MM.1S (cell line): ENCODE measurements at places on chromosomes 16 and 17.

- peak; percentile 64 for DNase-seq
These were observed 14.4 kb downstream of the SNN start for GRCh38 chr16:11682655-11683096.

DNA sequence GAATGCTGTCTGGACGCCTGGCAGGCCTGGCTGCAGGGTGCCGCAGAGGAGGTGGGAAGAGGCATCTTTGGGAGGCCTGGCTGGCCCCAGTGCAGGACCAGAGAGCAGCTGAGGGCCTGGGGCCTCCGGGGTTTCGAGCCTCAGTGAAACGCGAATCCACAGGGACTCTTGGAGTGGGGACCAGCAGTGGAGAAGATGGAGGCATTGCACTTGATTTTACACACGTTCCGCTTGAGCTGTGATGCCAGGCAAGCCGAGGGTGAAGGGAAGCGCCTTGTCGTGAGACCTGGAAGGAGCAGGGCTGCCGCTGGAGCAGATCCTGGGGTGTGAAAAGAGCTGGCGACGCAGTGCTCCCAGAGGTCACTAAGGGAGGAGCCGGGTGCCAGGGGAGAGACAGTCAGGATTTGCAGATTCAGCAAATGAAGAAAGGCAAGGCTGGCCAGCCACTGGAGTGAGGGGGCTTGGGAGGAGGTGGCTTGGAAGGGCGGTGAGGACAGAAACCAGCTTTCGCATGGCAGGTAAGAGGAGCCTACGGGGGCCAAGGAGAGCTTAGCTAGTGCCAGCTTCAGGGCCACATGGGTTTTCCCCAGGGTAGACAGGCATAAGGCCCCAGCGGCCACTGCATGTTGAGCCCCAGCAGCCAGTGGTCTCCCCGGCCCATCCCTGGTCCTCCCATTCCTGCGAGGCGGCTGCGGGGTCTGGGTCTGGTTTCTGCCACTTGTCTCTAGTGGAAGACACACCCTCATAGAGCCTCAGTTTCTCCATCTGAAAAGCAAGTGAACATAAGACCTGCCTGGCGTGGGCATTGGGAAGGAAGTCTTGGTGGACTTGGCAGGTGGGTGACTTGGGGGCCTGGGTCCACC is 175.2 kb upstream of the CHMP6 start:
- no peak for DNase-seq

DNA sequence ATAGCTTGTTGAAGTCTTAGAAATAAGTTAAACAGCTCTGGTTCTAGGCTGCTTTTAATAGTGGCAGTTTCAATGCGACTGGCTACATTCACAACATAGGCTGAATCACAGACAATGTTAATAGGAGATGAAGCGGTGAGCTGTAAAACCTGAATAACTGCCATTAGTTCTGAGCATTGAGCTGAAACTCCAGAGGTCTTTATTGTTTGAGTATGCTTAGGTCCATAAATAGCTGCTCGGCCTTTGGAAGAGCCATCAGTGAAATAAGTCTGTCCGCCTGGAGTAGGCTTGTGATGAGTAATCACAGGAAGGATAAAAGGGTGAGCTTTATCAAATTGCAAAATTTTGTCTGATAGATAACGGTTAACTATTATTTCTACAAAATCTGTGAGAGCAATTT is 9.4 kb upstream of the ZNF689 start:
- DNase-seq, result no peak

DNA sequence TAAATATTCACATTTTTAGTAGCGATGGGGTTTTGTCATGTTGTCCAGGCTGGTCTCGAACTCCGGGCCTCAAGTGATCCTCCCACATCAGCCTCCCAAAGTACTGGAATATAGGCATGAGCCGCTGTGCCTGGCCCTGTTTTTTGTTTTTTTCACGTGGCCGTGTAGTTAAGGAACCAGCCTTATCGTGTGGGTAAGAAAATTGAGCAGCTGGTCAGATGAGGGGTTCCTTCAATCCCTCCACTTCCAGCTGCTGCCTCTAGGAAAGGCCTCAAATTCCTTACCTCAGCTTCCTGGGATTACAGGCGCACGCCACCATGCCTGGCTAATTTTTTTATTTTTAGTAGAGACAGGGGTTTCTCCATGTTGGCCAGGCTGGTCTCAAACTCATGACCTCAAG is 5.9 kb upstream of the DPEP2 start:
- DNase-seq, result no peak

DNA sequence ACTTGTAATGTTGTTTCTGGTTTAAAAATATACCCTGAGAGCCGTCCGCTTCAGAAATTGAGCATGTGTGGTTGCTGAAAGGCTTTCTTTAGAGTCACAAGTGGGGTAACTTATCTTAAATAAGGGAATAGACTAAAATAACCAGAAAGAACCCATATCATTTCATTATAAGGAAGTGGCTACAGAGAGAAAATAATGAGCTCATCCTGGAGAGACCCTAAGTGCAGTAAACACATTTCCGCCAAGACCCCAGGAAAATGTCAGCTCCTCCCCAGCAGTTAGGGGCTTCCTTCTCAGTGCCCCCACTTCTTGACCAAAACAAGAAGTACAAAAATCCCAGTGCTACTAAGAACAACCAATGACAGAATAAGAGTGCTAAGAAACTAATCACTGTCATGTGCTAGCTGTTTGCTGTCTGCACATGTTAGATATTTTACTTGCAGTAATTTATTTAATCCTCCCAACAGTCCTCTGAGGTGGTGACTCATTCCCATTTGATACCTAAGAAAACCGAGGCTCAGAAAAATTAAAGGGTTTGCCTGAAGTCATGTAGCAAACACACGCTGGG is 83.5 kb downstream of the CDYL2 start:
- DNase-seq, result no peak

GRCh38 chr17:27939474-27940465 is 46.6 kb upstream of the LYRM9 start:
- DNase-seq, result no peak

- no peak for DNase-seq
These were observed 119.2 kb downstream of the PITPNC1 start for GRCh38 chr17:67496286-67496685.

DNA sequence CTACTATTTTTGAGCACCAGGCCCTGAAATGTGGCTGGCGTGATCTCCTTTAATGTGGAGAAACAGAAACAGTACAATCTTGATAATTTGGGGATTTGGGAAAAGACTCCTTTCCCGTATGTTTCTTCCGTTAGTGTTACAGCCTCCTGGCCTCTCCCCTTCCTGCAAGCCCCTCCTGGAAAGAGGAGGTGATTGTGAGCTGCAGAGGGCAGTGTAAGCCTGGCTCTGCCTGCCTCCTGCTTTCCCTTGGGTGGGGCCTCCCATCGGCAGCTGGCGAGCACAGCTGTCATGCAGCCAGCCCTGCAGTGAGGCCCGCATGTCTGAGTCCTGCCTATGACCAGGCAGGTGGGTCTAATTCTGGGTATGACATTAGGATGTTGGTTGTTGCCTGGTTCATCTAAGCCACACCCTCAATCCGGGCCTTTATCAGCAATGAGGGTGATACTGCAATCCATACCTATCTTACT is 48.7 kb upstream of the WSB1 start:
- peak; percentile 77 for DNase-seq

DNA sequence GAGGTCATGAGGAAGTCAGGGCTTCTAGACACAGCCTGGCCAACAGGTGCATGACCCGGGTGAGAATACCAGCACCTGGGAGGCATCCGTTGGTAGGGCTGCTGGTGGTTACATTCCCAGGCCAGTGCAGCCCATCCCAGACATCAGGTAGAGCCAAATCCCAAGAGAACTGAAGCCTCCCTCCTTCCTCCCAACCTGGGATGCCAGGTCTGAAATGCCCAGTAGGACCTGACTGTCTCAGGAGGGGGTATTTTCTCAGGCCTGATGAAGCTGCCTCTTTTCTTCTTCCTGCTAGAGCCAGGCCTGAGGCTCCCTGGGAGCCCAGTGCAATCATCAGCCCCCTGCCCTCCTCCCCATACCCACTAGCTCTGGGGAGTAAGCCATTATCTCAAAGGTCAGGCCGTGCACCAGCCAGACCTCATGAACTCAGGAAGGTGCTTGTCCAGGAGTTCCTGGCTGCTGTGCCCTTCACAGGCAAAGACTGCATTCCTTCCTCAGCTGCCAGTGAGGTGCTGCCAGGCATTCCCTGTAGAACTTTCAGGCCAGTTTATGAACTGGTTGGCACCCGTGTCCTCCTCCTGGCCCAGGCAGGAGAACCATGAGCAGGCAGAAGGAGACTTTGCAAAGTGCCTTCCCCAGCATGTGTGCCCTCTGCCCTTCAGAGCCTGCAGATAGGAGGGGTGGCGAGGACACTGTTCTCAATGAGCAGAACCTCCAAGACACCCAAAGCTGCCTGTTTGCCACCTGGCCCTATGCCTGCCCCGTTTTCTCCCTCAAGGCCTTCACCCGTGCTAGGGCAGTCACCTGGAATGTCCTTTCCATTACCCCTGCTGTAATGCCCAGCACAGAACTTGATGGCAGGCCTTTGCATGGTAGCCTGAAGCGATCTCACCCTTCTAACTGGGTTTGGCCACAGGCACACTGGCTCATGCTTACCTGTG is 7.6 kb downstream of the TBX2 start:
- no peak for DNase-seq

- no peak for DNase-seq
These were observed 49.7 kb downstream of the MYO1D start for GRCh38 chr17:32827227-32827626.

DNA sequence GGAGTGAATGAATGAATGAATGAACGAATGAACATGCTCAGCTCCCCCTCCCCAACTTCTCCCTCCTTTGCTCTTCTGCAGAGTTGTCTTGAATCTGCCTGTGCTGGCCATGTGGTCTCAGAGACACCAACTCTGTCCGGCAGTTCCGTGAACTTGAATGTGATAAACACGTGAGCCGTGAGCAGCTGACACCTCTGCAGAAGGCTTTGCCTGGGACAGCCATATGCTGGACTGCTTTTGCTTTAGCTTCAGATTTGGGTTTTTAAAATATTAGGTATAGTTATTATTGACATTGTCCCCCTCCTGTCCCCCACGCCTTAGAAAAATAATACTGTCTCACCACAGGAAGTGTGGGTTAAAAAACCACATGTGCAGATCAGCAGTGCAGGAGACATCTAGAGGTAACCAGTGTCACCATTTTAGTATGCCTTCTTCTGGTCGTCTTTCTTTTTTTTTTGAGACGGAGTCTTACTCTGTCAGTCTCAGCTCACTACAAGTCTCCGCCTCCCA is 83.8 kb downstream of the ABCC1 start:
- no peak for DNase-seq

DNA sequence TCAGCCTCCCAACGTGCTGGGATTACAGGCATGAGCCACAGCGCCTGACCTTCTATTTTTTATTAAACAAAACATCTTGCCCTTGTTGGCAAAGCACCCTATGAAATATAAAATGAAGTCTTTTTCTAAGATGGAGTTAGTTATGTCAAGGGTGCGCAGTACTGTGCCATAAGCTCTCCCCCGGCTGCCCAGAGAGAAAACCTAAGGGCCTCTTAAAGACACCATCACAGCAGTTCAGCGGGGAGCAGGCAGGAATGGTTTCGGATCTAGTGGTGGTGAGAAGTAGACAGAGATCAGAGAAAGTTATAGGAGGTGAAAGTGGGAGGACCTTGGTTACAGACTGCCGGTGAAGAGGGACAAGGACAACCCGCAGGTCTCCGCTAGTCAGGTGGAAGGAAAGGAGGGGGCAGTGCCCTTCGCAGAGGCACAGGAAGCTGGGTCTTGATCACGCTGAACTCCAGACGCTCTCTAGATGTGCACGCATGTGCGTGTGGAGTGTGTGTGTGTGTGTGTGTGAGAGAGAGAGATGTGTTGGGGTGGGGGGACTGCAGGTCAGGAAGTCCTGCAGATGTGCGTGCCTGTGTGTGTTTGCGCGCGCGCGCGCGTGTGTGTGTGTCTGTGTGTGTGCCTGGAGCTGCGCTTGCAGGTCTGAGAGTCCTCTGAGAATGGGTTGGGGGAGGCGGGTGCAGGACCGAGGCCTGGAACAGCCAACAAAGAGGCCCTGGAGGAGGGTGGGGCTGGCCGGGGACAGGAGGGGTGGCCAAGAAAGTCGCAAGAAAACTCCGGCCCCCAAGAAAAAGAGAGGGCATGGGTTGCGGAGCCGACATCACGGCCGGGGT is 748 bp upstream of the CMTM3 start:
- peak; percentile 68 for DNase-seq

DNA sequence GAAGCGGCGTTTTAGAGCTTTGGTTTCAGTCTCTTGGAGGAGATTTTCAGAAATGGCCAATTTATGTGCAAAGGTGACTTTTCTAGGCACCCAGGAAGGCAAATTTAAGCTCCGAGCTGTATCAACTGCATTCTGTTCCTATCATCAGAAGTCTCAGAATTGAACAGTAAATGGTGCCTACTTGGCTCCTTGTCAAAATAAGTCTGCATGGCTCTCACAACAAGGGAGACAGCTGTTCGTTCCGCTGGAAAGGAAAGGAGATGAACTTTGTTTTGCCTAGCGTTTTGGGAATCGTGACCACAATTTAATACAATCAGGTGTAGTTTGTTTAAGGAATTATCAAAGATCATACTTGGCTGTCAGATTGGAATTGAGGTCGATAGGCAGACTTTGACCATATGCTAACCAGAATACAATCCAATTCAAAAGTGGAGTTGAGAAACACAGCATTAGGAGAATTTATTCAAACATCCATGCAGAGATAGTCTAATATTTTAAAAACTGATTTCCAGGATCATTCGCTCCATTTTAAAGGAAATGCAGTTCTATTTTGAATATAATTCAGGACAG is 139.4 kb downstream of the CPPED1 start:
- DNase-seq, result no peak

GRCh38 chr17:5405400-5405799 is 14.1 kb downstream of the NUP88 start:
- no peak for DNase-seq

DNA sequence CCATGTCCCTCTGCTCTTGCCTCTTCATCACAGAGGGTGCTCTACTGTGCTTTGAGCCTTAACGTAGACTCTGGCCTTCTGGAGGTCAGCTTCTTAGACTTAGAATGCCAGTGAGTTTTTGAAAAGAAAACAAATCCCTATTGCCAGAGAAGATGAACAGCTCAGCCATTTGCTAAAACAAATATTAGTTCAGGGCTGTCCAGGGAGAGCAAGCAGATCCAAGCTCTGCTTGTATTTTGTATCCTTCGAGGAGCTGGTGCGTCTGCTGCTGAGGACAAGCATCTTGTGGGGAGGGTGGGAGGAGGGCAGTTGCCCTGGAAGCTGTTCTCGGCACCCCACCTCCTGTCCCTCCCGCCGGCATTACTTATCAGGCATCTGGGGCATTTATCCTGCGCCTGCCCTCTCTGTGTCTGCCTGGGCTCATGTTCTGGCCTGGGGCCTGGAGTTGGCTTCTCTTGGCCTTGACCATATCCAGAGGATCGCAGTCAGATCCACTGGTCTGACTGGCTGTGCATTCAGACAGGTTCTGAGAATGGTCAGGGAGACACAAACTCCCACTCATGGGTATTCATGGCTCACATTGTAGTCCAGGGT is 173.1 kb upstream of the NLRP1 start:
- DNase-seq, result no peak

GRCh38 chr17:44493339-44493738 is 9.9 kb downstream of the GPATCH8 start:
- DNase-seq, result no peak

GRCh38 chr17:76951375-76951905 is 83.2 kb downstream of the MGAT5B start:
- no peak for DNase-seq

GRCh38 chr17:75006653-75007052 is 5.8 kb upstream of the MRPL58 start:
- DNase-seq, result no peak
